ENCODE measurements at places on chromosomes 4 and X.

GRCh38 chrX:49116076-49116475 is 7.5 kb downstream of the GPKOW start:
- DNase-seq, result no peak

DNA sequence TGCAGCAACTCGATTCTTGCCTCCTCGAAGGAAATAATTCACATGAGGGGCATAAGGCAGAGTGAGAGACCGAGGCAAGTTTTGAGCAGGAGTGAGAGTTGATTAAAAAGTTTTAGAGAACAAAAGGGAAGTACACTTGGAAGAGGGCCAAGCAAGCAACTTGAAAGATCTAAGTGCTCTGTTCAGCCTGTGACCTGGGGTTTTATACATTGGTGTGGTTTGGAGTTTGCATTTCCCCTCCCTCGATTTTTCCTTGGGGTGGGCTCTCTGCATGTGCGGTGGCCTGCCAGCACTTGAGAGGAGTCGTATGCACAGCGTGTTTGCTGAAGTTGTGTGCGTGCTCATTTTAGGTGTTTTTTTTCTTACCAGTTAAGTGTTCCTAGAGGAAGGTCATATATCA is 356.4 kb downstream of the KLHL4 start:
- DNase-seq, result no peak

DNA sequence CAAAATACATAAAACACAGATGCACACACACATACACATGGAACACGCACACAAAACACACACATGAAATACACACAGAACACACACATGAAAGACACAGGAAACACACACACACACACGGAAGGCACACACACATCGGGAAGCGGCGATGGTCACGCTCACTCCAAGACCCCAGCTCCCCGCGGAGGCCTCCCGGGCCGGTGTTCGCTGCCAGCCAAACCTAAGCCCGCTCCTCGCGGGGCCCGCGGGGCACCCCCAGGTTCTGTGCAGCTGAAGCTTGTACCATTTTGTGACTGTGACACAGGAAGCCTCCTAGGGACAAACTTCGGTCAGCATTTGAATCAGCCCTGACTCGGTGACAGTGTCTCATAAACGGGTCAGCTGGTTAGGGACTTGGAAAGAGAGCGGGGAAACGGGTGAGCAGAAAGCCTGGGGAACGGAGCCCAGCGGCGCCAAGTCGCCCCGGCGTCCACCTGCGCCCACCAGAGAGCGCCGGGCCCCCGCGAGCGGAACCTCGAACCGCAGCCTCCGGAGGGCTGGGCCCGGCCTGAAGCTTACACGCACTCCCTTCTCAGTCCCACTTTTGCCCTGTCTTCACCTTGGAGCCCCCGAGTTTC is 32.1 kb downstream of the F11 start:
- no peak for DNase-seq

GRCh38 chr4:84498935-84499623 is at the start of gene NKX6-1:
TSS of gene NKX6-1 (minus strand) at chr4:84499292. CDS start at chr4:84498228, 1,064 bp downstream.
- DNase-seq, result peak; percentile 87

DNA sequence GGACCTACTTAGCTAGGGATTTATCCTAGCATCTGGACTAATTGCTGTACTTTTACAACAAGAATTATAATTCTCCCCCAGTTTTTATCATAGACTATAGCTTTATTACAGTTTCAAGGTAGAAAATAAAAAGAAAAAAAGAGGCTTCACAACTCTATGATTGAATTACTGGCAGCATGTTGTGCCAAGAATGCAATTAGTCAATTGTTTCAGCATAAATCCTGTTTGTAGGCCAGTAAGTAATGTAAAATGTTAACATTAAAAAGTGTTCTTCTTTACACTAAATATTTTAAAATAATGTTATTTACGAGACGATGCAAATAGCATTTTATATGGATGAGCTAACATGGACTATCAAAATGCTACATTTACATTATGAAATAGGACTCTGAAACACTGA is 228.4 kb downstream of the MAPK10 start:
- DNase-seq, result no peak
